ENCODE measurements at places on chromosomes 12 and 14. TPM values are rescaled to one million over a fixed set of nuclear protein-coding genes. Genes with fewer than 3 reads are reported as not detected.
A peak's percentile ranks its signal among the peaks of the same experiment; 100 is the strongest.

PPP4R4 gene
- total RNA-seq: 8.1 TPM

ACSS3 gene
- 20.2 TPM for total RNA-seq

GRCh38 chr12:843609-844008 is 91.2 kb downstream of the WNK1 start:
- no peak for DNase-seq

KMT2D gene
- 100 TPM for total RNA-seq

GNB3 gene
- 16.5 TPM for total RNA-seq

DNA sequence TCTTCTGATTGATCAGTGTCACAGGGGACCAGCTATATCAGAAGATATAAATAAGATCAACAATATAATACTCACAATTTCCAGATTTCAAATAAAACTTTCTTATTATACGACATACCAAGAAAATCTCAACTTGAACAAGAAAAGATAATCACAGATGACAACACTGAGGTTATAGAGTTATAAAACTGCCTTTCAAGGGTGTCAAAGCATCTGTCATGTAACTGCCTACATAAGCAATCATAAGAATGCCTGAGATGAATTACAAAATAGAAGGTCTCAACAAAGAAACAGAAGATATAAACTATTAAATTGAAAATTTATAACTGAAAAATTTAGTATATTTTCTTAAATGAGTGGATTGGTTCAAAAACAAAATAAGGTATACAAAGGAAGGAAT is 659.2 kb downstream of the SLC16A7 start:
- no peak for DNase-seq

CPM gene
- total RNA-seq: 0.66 TPM

- DNase-seq: no peak
Measured at GRCh38 chr12:103908877-103909276, 21.3 kb upstream of the HSP90B1 start.

GRCh38 chr12:56683-57346 is 9.8 kb upstream of the IQSEC3 start:
- peak; percentile 15 for DNase-seq

- DNase-seq: no peak
Measured at GRCh38 chr14:101336183-101336582, 225.1 kb upstream of the DIO3 start.

GRCh38 chr12:109358154-109358869 is 10.6 kb downstream of the MYO1H start:
- DNase-seq: no peak

- DNase-seq: no peak
Measured at GRCh38 chr14:44847526-44848309, 114.0 kb downstream of the KLHL28 start.

GRCh38 chr14:77318006-77318553 is 2.6 kb downstream of the POMT2 start:
- DNase-seq: no peak

TAS2R42 gene
- total RNA-seq: not detected

DNA sequence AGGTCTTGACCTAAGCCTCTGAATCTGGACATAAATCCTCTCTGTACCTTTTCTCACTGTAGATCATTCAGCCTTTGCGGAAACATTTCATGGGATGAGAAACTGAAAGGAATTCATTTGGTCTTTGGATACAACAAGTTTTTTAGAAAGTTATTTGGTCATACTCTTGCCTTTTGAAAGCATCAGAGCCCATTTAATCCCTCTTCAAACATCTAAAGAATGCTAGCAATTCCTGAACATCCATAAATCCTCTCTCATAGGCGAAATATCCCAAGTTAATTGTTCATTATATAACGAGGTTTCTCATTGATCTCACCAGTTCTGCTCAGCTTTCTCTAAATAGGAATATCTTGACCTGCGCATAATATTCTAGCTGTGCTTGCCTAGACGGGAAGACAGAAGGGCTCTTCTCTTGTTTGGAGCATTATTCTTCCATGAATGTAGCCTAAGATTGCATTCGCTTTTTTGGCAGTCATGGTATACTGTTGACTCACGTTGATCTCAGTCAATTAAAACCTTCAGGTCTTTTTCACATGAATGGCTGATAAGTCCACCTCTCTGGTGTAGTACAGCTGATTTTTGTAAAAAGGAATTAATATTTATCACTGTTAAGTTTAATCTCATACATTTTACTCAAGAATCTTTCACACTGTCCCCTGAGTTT is 24.1 kb downstream of the NTN4 start:
- no peak for DNase-seq

- no peak for DNase-seq
Measured at GRCh38 chr12:123153906-123154305, 3.0 kb upstream of the PITPNM2 start.

CMAS gene
- total RNA-seq: 69.0 TPM

DNA sequence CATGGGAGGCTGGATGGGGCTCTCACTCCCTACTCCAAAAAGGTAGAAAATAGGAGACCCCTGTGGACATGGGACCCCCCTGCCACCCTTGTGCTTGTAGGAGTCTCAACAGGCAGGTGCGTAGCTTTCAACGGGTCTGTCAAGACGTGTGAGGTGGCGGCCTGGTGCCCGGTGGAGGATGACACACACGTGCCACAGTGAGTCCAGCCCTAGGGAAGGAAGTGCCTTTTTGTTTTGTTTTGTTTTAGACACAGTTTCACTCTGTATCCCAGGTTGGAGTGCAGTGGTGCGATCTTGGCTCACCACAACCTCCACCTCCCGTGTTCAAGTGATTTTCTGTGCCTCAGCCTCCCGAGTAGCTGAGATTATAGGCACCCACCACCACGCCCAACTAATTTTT is 12.9 kb downstream of the P2RX4 start:
- DNase-seq: no peak

DNA sequence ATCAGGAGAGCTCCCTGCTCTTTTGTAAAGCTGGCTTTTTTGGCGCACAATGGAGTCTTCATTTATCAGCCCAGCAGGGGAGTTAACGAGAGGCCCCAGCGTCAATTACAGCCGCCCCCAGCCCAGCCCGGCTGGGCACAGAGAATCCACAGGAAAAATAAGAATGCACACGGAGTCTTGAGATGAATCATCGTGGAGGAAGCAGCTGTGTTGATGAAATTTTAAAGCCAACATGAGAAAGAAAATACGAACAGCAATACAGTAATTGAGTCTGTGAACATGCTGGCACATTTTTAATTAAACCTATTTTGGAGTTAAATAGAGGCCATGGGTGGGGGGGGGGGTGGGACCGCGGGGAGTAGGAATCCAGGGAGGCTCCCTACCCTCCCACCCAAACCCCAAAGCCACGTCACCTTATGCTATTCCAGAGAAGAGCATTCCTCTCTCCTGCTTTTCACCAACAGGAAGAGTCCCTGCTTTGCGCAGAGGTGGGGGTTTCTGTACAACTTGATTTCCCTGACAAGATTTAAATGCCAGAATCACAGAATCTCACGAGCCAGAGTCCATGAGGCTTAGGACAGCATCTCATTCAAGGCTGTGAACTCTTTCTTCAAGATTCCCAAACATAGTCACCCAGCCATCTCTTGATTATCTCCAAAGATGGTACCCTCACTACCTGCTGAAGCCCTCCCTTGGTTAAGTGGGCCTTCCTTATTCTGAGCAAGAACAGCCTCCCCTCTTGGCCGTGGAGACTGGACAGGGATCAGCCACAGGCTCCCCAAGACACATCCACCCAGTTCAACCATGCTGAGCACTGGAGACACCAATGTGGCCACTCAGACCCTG is 50.3 kb downstream of the CCNK start:
- no peak for DNase-seq

Data from WTC11 (cell line).